ENCODE measurements at places on chromosomes 6 and 20. TPM values are rescaled to one million over a fixed set of nuclear protein-coding genes. Genes with fewer than 3 reads are reported as not detected.

Gene TPD52L1
- 41.4 TPM for total RNA-seq

Gene PREX1
- 18.9 TPM for total RNA-seq

Gene PHACTR3
- total RNA-seq, result 26.4 TPM

Gene MARCKS
- total RNA-seq, result 51.5 TPM

Gene SPO11
- total RNA-seq, result not detected

Gene LY6G6C
- 0.22 TPM for total RNA-seq

Gene PRSS16
- 7.3 TPM for total RNA-seq

Gene DZANK1
- total RNA-seq, result 2.6 TPM

Gene HAO1
- not detected for total RNA-seq

All from PC-3 (cell line).